ENCODE measurements at places on chromosomes 5 and 9. TPM values are rescaled to one million over a fixed set of nuclear protein-coding genes. Genes with fewer than 3 reads are reported as not detected.

COL23A1 gene
- not detected for total RNA-seq

SHISAL2B gene
- total RNA-seq, result not detected

FCN2 gene
- total RNA-seq, result not detected

BTNL9 gene
- not detected for total RNA-seq

IFNB1 gene
- total RNA-seq, result not detected

DNA sequence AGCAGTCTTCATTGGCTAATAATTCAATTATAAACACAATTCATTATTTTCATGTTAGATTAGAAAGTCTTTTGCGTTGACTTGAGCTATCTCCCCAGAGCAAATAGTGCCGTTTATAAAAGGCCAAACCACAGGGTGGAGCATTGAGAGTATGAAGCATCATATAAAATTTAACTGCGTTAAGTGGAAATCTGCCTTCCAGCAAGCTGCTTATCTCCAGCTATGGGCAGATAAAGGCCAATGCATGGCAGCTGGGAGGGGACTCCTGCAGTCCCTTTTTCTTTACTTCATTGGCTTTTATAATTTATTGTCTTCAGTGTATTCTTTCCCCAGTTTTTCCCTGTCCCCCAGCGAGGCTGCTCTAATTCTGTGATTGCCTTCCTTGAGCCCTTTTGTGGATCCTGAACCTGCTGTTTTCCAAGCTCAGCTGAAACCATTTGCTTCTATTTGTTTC, 113.7 kb downstream of the TMEM232 start:
- no peak for DNase-seq

DNA sequence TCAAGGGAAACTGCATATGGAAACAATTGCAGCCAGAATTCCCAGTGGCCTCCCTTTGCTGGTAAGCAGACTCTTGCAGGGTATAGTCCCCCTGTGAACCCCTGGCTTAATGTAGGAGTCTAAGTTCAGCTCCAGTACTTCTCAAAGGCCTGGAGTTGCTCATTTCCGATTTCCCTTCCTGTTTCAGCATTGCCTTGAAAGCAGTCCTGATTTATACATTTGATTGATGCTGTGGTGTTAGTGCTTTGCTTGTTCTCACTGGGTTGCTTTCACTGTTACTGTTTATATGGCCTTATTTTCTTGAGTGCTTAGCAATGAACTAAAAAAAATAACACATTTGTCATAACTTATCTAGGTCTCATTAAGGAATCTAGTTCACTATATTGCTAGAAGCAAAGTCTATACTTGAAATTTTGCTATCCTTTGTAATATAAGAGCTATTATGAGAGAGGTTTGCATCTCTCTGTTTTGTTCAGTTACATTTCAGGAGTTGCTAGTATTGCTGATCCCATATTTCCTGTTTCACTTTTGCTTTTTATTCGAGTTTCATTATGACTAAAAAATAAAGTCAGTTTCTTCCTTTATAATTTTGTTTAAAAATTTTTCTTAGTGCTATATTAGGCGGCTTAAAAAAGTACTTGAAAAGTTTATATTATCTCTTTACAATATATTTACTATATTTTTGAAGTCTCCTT, 122.4 kb upstream of the NMUR2 start:
- DNase-seq, result no peak

DNA sequence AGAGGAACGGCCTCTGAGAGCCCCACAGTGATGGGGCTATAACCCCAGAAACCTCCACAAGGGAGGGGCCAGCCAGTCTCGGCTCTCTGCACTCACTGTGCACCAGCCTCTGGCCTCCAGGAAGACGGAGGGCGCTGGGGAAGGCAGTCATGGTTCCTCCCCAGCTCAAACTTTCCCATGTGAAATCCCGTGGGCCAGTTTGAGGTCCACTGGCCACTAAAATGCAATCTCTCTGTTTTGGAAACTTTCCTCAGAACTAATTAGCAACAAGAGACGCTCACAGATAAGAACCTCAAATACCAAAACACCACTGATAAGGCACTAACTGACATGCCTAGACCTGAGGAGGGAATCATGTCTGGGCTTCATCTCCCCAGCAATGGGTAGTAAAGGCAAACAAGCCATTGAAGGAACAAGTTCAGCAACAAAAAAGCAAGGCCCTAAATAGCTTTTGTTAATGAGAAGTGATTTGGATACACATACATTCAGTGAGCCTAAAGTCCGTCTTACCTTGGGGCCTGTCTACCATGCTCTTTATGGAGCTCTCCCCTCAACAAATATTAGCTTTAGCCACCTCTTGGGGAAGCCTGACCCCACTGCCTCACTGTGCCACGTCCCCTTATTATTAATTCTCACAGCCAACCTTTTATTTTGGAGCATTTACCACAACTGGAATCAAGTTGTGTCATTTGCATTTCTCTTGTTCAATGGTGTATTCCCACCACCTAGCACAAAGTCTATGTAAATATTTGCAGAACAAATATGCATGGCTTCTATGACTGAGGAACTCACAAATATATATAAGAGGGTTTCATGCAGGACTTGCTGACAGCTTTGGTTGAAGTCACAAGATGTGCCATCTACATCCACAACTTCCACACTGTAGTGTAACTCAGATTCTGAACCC, 56.1 kb upstream of the GLRX start:
- no peak for DNase-seq
